ENCODE measurements at places on chromosomes 4 and X. TPM values are rescaled to one million over a fixed set of nuclear protein-coding genes. Genes with fewer than 3 reads are reported as not detected.

- DNase-seq = no peak
Observed at GRCh38 chrX:109872021-109872732, 130.7 kb upstream of the TMEM164 start.

The LSM6 gene
- total RNA-seq = 11.8 TPM

DNA sequence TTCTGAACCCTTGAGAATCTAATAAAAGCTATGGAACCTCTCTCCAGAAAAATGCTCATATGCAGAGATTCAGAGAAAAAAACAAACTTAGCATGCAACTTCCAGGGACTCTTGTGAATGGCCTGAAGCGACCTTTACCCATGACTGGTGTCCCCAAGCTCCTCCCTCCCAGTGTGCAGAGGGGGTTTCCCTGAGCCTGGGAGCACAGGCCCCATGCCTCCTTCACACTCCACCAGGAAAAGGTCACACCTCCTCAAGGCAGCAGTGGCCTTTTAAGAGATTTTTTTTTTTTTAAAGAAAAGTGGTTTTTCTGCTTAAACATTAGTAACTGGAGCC is 13.3 kb upstream of the UBA6 start:
- DNase-seq = no peak

The SPINK2 gene
- total RNA-seq = 1.6 TPM

The MAGEC2 gene
- total RNA-seq = not detected

DNA sequence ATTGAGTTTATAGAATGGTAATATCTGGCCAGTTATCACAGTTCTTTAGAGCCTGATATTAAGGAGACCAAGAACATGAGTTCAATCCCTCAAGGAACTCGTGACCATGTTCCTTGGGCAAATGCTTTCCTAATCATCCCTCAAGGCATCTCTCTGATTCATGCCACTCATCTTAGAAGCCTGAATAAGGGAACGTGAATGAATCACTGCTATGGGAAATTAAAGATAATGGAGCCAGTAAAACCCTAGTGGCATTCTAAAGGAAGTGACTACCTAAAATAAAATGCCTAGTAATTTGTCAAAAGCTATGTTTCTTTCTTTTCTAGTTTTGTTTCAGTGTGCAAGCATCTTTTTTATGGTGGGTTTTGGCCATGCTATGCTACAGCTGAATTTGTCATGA is 1161.3 kb downstream of the C4orf33 start:
- no peak for DNase-seq

DNA sequence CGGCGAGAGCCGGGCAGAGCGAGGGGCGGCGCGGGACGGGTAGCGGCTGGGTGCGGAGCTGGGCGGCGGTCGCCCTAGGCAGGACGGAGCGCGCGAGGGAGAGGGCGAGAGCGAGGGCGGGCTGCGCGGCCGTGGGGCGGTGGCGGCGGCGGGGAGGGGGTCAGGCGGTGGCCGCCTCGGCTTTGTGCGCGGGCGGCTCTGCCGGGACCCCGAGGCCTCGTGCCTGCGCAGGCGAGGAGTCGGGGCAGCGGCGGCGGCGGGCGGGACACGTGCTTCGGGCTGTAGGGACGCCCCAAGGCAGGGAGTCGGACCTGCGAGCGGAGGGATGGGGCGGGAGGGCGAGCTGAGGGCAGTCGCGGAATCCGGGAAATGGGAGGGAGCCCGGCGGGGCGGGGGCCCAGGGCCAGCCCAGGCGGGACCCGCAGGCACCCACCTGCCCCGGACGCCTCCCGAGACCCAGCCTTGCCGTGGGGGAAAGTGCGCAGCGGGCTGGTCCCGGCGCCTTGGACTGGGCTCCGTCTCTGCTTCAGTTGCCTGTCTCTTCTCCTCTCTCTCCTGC is 465 bp downstream of the BMPR1B start:
- peak; percentile 43 for DNase-seq

GRCh38 chr4:156378033-156378665 is 424.5 kb upstream of the CTSO start:
- DNase-seq = no peak

- DNase-seq = no peak
Observed at GRCh38 chr4:126916626-126917140, 716.1 kb upstream of the INTU start.

The PAK3 gene
- 0.35 TPM for total RNA-seq

The TSPAN6 gene
- 4.2 TPM for total RNA-seq

DNA sequence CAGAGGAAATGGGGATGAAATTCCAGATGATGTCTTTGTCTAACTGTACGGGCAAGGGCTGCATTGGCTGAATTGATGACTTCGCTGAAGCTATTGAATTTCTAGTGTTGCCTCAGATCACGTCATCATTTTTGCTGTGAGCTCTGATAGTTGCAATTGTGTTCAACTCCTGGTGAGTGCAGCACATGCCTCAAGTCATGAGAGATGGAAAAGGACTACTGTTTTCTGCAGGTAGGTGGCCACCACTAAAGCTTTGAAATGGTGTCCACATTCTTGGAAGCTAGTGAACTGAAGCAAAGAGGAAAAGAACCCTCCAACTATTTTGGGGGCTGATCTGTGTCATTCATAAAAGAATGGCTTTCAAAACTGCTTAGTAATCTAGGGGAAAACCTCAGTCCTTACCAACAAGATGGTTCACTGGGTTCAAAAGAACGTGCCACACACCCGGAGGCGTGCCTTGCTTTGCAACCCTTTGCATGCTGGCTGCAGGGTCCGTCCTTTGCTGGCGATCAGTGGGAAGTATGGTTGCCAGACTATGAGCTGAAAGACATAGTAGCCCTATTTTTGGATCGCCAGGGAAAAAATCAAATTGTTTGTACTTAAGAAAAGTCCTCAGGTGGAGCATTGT is 88.1 kb upstream of the STOX2 start:
- no peak for DNase-seq

The P2RY8 gene
- total RNA-seq = 1.6 TPM

The NAP1L2 gene
- 5.4 TPM for total RNA-seq

The ARR3 gene
- total RNA-seq = not detected

The TAF9B gene
- 16.3 TPM for total RNA-seq

- peak; percentile 67 for DNase-seq
Observed at GRCh38 chr4:76067652-76068286, 6.7 kb upstream of the ART3 start.

DNA sequence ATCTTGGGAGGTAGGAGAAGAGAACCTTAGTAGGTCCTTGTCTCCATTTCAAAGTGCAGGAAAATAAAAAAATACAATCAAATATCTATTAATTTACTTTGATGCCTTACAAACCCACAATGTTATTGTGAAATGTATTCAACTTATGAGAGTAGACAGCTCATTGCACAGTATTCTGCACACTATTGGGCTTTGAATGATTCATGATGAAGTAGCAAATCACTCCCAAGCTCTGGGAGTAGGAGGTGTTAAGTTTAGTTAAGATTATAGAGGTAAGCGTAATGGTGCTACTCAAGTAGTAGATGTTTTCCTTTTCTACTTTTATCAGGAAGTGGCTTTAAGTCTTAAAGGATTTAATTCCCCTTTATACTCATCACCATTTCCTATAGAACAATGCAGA is 32.8 kb upstream of the TMPRSS11A start:
- DNase-seq = no peak

DNA sequence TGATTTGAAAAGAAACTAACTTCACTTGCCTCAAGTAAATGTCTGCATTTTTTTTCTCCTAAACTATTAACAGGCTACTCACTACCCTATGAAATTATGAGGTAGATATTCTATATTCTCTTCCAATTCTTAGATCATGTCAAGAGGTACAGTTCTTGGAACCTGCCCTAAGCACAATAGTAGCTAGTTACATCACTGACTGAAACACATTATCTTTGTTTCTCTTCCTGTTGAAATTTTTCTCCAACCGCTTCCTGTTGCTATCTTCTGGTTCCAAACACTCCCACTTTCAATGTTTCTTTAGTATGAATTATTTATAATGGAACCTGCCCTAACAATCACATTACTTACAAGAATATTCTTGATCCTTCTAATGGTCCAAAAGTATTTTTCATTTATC is 5.0 kb upstream of the BANK1 start:
- no peak for DNase-seq

The FAM120C gene
- 6.1 TPM for total RNA-seq

DNA sequence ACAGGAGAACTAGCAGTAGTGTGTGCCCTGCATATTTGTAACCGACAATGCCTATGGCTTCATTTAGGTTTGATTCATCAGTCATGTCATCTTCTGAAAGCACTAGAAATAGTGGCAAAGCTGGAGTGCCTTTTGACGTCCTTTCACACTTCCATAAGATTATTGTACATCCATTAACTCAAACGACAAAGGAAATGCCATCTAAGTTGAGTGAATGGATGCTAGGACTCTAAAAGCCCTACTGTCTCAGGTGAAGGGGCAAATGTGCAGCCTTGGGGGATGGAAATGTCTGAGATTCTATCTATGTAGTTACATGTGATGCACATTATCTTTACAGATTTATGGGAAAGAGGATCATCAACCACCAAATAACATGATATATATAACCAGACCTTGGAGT is 1473.6 kb downstream of the STIM2 start:
- no peak for DNase-seq

DNA sequence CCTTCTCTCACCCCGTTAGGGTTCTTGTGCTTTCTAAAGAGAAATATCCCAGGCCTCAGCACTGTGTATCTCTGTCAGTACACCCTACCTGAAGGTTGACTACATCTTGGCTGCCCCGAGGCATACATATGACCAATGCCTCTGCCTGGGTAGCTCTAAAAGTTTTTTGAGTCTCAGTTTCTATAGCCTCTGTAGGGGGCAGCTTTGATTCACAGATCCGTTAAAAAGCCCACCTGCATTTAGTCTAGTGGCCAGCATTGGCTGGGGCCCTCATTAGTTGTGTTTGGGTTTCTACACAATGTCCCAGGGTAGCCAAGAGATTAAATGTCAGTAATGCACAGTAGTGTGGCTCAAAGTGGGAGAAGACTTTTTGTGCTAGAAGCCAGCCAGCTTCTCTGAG is 151.1 kb downstream of the CFAP299 start:
- DNase-seq = no peak

DNA sequence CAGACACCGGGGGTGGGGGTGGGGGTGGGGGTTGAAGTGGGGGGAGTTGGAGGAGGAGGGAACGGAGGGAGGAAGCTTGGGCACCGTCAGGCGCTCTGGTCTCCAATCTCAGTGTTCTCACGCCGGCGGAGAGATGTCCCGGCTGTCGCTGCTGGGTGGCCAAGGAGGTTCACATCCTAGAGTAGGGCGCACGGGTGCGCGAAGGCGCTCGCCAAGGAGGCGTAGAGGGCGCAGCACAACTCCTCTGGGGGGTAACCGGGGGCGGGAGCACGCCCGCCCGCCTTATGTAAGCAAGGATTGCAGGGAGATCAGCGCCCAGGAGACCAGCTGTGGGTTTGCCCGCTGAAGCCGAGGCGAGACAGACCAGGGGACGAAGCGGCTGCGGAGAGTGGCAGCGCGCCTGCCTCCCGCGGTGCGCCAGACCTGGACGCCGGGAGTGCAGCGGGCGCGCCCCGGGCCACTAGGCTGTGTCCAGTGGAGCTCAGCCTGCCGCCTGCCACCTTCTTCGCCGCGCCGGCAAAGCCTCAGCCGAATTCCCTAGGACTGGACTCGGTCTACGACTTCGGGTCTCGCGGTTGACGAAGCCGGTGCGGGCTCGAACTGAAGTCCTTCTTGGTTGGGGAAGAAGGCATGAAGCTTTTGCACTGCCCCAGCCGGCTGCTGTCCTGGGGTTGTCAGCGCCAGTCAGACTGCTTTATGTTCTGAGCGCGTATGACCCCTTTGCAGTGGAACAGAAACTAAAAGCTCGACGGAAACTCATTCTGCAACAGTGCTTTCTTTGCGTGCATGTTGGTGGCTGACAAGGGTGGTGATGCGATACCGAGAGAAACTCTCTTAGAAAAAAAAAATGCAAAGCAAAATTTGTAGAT is 707 bp upstream of the UNC5C start:
- peak; percentile 85 for DNase-seq

GRCh38 chrX:78182881-78183280 is 43.4 kb upstream of the TAF9B start:
- DNase-seq = no peak

- DNase-seq = no peak
Observed at GRCh38 chr4:26022346-26023202, 108.6 kb downstream of the SMIM20 start.

GRCh38 chr4:3722446-3723231 is 43.5 kb upstream of the ADRA2C start:
- DNase-seq = no peak

The KLHL34 gene
- 4.2 TPM for total RNA-seq

The DCTD gene
- total RNA-seq = 38.0 TPM

DNA sequence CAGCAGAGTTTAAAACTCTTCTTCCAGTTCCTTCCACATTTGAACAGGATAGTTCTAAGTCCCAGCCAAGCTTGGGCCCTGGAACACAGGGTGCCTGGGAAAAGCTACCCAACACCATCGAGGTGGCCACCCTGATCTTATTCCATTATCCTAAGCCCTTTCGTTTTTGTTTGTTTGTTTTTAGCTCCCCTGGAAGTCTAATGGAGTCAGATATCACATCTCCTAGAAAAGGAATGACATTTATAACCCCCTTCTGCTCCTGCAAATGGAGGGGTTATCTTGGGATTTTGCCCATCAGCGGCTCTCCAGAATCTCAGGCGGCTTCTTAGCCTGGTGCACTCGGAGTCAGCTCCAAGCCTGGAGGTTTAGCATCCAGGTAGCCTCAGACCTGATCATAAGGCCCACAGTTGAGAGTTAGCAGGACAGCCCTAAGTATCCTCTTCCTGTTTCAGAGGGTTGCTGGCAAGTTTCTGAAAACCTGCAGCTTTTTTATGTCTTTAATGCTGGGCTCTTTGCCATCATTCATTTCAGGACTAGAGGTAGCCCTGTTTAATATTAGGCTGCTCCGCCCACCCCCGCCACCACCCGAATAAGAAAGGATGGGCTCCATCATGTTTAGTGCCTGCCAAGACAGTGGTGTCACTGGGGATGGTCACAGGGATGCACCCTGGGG is 230.0 kb upstream of the LNX1 start:
- no peak for DNase-seq
